Left kidney (tissue), 8 donors: ENCODE measurements at places on chromosomes 6 and 20. TPM values are rescaled to one million over a fixed set of nuclear protein-coding genes. Genes with fewer than 3 reads are reported as not detected.

PLCB4 gene
- polyA plus RNA-seq, result 18.9 TPM

MAPK13 gene
- polyA plus RNA-seq, result 23.2 TPM

CST1 gene
- polyA plus RNA-seq, result not detected

COL10A1 gene
- 0.55 TPM for polyA plus RNA-seq

SOBP gene
- polyA plus RNA-seq, result 14.8 TPM

TMEM170B gene
- polyA plus RNA-seq, result 10.7 TPM

VWA7 gene
- polyA plus RNA-seq, result 8.5 TPM

GRCh38 chr20:45459606-45460005, 9.9 kb upstream of the WFDC2 start:
- DNase-seq, result no peak

DNA sequence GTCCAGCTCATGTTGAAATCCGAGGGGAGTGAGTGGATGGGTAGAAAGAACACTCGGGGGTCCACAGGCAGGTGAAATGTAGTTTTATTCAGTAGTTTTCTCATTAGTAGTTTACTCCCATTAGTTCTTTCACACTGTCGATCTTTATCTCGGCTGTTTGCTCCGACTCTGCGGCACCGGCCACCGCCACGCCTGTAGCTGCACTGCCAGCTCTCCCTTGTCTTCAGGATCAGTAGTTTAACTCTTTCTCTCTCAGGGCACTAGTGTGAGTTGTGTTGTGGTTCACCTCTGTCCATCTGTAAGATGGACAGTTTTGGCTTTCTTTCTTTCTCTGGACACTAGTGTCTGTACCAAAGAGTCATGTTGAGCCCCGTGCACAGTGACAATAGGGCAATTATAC, 195.7 kb downstream of the LMBRD1 start:
- no peak for DNase-seq

GRCh38 chr6:111829581-111829980, 43.7 kb downstream of the FYN start:
- DNase-seq, result no peak

GRCh38 chr6:159279790-159280277, 110.6 kb downstream of the FNDC1 start:
- no peak for DNase-seq
